ENCODE measurements at places on chromosomes 4 and X.

- no peak for DNase-seq
Measured at GRCh38 chr4:128690011-128690410, 119.5 kb upstream of the JADE1 start.

DNA sequence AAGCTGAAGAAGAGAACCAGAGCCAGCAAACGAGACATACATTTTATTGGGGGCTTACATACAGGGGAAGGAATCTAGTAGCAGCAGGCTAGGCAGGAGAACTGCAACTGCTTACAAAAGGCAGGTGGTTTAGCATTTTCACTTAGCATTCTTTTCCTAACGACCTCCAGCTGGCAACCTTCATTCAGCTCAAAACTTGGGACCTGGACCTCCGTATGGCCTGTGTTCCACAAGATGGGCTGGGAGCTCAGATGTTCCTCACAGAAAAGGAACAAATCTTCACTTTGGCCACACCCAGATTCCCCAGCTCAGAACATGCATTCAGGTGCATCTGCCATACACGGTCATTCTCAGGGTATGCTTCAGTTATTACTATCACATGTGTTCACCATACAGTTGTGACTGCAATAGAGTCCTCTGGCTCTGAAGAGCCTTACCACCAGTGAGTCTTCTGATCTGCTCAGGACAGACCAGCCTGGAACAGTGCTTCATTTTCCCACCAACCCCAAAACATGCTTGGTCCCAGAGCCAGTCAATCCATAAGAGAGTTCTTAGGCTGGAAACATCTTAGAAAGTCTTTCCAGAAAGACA, 29.6 kb upstream of the AP1AR start:
- DNase-seq, result no peak

DNA sequence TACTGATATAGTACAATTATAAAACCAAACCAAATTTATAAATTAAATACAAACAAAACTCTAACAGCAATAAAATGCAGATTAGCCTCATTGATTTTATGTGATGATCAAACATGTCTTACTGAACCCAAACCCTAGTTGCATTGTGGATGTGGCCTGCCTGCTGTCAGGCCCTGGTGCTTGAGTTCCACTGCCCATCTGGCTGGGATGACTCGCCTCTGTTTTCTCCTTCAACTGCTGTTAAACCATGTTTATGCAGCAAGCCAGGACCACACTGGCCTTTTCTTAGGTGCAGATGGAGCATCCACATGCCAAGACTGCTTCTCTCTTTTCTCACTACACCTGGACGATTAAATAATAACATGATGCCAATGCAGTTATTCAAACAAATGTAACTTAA, 22.6 kb downstream of the NAP1L5 start:
- no peak for DNase-seq

DNA sequence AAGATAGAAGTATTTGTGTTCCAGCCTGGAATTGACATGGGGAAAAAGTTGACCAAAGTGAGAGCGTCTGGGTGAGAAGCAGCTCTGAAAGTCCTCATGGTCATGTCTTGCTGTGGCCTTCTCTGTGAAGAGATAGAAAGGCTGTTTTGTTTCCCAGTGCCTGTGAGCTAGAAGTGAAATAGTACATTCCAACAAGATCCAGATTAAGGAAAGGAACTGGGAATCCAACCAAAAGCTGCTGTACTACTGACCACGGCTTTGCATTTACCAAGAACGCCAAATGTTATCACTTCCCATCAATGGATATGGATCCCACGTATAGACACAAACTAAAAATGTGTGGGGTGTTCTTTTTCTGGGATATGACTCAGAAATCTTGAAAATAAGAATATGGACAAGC, 51.2 kb downstream of the TENM3 start:
- no peak for DNase-seq

- DNase-seq, result no peak
Measured at GRCh38 chr4:13601048-13601447, 26.5 kb downstream of the BOD1L1 start.

DNA sequence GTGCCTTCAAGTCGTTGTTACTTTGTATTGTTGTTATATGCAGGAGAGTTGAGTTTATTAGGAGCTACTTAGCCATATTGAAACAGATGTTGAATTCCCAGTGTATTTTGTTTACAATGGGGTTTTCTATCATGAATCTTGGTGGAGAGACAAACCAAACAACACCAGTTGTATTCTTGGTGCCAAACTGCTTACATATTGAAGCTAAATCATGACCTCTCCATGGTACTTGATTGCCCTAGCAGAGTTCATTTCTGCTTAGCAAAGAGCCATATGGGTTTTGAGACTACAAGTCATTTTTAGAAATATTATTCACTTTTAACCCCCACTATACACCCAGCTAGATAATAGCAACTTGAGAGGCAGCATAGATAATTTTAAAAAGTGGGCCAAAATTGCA, 85.4 kb downstream of the ADGRG4 start:
- no peak for DNase-seq

GRCh38 chr4:88212253-88212561, 53.8 kb upstream of the ABCG2 start:
- DNase-seq, result no peak

- no peak for DNase-seq
Measured at GRCh38 chrX:2351999-2352995, 148.5 kb downstream of the DHRSX start.

- no peak for DNase-seq
Measured at GRCh38 chr4:85520765-85521749, 46.1 kb downstream of the ARHGAP24 start.

GRCh38 chr4:38275331-38276100, 315.3 kb downstream of the PTTG2 start:
- DNase-seq, result no peak

DNA sequence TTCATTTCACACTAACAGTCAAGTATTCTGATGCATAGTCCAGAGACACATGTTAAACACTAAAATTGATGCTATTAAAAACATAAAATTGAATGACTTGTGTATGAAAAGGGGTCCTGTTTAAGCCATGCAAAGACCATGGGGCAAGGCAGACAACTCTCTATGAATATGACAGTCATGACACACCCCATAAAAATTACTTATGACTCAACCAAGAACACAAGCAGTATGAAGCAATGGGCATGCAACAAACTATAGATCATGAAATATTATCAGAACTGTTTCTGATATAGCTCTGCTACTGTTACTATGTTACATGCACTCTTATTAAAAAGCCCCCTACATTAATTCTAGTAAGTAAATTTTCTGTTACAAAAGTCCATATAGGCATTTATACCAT, 57.5 kb upstream of the ZCCHC13 start:
- no peak for DNase-seq

DNA sequence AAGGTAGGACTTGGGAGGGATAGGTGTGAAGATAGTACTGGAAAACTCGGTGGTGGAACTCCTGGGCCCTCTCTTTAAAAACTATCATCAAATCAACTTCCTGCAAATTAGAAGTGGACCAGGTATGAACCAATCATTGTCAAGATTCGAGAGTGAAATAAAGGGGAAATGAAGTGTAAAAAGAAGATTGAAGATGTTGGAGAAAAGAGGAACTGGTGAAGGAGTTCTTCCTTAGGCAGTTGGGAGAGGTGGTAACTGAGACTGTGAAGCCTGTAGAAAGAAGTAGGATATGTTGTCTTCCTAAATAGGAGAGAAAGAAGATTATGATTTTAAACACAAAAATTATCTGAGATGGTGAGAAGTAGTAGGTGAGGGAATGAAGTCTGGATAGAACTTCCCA, 212.2 kb downstream of the PPP1R2C start:
- DNase-seq, result no peak

- no peak for DNase-seq
Measured at GRCh38 chrX:154019061-154019621, 561 bp downstream of the IRAK1 start.

DNA sequence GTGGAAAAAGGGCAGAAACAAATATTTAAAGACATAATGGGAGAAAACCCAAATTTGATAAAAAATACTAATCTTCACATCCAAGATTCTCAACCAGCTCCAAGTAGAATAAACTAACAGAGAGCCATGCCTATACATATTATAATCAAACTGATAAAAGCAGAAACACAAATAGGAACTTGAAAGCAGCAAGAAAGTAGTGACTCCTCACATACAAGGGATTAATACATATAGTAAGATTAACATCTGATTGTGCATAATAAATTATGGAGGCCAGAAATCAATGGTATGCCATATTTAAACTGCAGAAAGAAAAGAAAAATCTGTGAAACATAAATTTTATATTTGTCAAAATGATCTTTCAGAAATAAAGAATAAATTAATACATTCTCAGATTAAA, 454.3 kb upstream of the PCDH10 start:
- no peak for DNase-seq

- no peak for DNase-seq
Measured at GRCh38 chrX:98432413-98432812, 1548.7 kb downstream of the RPA4 start.

DNA sequence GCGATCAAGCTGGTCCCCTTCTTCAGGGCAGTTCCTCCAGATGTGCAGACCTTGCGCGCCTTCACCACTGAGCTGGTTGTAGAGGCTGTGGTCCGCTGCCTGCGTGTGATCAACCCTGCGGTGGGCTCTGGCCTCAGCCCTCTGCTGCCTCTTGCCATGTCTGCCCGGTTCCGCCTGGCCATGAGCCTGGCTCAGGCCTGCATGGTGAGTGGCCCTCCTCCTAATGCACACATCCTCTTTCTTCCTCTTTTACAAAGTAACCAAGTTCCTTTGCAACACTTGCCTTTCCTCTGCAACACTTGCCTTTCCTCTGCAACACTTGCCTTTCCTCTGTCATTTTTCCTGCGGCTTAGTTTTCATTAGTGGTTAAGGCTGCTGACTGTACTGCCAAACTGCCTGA, 1.8 kb downstream of the CCDC22 start:
- DNase-seq, result no peak

DNA sequence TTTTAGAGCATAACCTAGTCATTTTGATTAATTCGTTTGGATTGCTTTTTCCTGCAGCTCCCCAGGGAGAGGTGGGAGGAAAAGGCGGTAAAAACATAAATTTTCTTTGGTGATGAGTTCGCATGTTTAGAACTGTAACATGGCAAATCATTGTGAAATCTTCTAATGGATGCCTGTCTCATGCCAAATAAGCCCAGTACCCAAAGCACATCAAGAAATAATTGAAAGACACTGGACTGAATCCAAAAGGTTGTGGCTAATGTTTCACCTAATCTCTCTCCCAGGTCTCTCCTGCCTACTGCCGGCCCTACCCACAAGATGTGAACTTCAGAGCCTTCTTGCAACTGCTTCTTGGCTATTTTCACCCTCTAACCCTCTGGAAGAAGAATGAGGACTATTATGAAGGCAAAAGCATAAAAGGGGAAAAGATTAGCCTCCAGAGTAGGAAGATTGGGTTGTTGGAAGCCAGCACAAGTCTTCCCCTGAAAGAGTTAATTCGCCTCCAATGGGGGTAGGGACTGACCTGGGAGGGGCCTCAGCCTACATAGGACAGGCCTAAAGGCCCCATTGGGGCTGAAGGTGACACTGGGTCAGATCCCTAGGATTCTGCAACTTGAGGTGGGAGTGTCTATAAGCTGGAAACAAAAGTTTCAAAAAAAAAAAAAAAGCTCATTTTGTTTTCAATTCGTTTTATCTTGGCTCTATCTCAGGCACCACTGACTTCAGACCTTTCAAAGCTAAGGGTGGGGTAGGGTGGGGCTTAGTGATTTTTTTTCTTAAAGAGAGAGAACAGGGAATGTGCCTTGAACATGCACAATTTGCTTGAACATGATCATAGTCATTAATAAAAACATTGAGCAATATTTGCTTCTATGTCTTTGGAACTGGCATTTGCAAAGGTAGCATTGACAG, 278.6 kb upstream of the KLF3 start:
- no peak for DNase-seq

DNA sequence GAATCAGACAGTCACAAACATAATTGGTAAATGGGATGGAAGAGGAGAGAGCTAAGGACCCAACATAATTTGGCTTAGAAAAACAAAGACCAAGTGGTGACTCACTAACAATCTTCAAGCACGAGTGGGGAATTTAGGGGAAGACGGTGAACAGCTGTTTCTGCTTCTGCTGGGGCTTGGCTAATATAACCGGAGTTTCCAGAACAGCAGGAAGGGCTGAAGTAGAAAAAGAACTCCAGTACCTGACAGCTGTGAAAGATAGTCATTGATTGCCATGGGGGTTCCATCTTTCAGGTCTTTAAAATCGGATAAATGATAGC, 290.9 kb upstream of the LDB2 start:
- DNase-seq, result no peak

- DNase-seq, result no peak
Measured at GRCh38 chr4:186759990-186760389, 36.3 kb upstream of the FAT1 start.

GRCh38 chrX:154378059-154378798, 866 bp upstream of the EMD start:
- DNase-seq, result no peak

DNA sequence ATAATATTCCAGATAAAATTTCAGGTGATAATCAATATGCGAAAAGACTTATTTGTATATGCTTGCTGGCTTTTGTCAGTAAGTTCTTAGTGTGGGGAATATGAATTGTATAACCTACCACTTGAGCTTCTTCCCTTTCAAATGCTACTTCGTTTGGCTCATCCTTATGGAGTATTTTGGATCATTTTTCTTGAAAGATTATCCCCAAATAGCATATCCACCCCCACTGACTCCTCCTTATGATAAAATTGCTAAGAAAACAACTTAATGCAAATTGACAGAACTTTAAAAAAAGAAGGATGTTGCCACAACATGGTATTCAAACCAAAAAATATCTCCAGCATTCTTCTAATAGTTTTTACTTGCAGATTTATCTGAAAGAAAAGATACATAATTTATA, 393.3 kb downstream of the PPP3CA start:
- DNase-seq, result no peak

GRCh38 chr4:79603681-79604080, 195.7 kb upstream of the GK2 start:
- DNase-seq, result no peak

DNA sequence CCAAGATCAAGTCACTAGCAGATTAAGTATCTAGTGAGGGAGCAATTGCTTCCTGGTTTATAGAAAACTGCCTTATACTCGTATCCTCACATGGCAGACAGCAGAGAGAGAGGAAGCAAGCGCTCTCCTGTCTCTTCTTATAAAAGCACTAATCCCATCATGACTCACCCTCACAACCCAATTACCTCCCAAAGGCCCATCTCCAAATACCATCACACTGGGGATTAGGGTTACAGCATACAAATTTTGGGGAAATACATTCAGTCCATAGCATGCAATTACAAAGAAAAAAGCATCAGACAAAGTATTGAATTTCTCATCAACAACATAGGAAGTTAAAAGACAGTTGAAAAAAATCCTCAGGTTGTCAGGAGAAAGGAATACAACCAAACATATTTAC, 292.6 kb downstream of the IQCM start:
- DNase-seq, result no peak

DNA sequence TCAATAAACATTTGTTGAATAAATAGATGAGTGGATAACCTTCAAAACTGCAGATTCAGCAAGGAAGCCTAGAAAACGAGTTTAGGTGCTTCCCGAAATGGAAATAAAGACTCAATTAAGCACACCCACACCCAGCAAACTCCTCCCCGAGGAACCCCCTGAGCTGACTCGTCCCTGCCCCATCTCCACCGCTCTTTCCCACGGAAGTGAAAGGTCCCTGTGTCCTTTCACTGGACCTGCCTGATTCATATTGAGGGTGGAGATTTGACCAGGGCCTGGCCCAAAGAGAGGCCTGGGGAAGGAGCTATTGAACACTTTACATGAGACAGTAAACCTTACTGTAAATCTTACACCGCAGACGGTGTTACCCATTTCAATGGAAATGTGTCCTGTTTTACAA, 129.1 kb downstream of the CPZ start:
- no peak for DNase-seq

- DNase-seq, result no peak
Measured at GRCh38 chrX:30659421-30659820, 6.2 kb downstream of the GK start.

GRCh38 chr4:10198365-10198764, 81.8 kb upstream of the WDR1 start:
- DNase-seq, result no peak
